ENCODE measurements at places on chromosomes 11 and 22.

GRCh38 chr11:662689-663274, 25.7 kb downstream of the DRD4 start:
- DNase-seq, result peak; percentile 36

- DNase-seq, result no peak
Observed at GRCh38 chr11:62588966-62589637, 2.2 kb downstream of the TUT1 start.

DNA sequence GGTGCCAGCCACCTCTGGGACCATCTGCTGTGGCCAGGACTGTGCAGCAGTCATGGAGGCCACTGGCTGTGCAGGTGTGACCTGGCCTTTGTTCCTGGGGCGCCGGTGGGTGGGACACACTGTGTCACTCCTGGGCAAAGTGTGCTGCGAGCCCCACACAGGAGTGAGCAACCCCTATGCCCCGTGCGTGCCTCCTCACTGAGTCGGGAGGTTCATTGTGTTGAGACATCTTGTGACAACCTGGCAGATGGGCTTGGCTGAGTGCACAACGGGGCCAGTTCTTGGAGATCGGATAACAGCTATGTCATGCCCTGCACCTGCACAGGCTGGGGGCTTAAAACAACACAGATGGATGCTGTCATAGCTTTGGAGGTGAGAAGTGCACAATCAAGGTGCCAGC, 13.5 kb downstream of the ANO1 start:
- DNase-seq, result no peak

- no peak for DNase-seq
Observed at GRCh38 chr11:107202241-107202640, 184.0 kb upstream of the GUCY1A2 start.

- DNase-seq, result no peak
Observed at GRCh38 chr22:42680648-42681047, 31.5 kb upstream of the CYB5R3 start.

- no peak for DNase-seq
Observed at GRCh38 chr11:69154211-69154913, 1.4 kb upstream of the SMIM38 start.

DNA sequence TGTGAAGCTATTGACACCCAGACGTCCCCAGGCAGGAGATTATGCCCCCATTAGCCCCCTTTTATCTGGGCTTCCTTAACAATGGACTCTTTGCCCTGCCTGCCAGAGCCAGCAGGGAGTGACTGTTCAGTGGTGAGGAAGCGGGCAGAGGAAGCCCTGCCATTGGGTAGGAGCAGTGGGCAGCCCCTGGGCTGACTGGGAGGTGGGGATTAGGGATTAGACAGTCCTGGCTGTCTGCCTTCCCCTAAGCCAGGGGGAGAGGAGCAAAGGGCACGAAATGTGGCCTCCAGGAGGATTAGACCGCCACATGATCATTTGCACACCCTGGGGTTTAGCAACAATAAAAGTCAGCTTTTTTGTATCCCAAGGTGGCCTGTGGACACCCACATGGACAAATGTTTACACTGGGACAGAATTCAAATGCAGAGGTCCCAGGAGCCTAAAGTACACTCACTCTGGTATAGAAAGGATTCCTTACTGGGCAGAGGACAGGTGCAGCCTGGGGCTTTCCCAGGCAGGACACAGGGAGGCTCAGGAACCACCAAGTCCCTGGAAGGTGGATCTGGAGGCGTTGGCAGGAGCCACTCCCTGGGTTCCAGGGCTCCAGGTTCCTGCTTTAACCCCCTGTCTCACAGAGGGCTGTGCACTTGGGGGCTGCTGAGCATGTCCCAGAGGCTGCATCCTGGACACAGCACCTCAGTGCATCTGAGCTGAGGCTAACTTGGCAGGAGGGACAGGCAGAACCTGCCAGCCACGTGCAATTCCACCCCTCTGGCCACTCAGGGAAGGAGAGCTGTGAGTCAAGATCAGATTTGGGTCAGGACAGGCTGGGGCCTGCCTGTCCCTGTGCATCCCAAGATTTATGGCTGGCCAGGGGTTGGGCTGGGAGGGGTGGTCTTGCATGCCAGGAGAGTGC, 2.1 kb downstream of the PNPLA3 start:
- DNase-seq, result no peak

- DNase-seq, result no peak
Observed at GRCh38 chr22:48621085-48621484, 1206.6 kb downstream of the BRD1 start.

GRCh38 chr22:46012182-46012880, 35.4 kb upstream of the WNT7B start:
- DNase-seq, result no peak

DNA sequence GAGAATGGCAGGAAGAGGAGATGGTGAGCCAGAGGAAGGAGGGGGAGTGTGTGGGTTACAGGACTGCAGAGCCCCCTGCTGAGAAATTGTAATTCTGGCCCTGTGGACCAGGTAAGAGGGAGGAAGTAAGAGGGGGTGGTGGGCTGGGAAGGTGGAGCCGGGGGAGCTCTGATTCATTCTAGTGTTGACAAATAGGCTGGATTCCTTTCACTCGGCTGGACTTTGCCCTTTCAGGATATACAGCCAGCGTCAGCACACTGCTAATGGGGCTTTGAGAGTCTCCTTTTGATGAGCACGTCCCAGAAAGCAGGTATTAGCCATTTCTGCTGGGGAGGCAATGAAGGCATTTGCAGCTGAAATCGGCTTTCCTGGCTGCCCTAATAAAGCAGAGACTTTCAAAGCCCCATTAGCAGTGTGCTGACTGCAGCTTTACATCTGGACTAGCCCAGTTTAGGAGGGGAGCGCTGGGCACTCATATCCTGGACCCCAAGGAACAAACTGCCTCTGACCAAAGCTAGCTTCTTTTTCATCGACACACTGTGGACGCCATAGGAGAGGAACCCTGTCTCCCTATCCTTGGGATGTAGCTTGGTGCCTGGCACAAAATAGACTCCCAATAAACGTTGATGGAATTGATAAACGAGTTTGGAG, 44.8 kb upstream of the CADM1 start:
- DNase-seq, result no peak

DNA sequence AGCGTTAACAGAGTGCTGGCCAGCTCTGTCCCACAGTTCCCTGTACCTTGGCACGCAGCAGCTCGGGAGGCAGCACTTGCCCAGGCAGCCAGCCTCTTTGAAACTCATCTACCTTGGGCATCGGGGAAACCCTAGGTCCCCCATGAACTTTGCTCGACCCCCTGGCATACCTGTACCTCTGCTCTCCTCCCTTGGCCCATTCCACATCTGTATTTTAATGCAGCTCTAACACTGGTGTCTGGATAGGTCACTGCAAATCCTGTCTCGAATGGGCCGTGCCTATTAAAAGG, 304.1 kb downstream of the TBC1D22A start:
- no peak for DNase-seq

- no peak for DNase-seq
Observed at GRCh38 chr11:57405271-57405860, 14.9 kb upstream of the PRG2 start.

DNA sequence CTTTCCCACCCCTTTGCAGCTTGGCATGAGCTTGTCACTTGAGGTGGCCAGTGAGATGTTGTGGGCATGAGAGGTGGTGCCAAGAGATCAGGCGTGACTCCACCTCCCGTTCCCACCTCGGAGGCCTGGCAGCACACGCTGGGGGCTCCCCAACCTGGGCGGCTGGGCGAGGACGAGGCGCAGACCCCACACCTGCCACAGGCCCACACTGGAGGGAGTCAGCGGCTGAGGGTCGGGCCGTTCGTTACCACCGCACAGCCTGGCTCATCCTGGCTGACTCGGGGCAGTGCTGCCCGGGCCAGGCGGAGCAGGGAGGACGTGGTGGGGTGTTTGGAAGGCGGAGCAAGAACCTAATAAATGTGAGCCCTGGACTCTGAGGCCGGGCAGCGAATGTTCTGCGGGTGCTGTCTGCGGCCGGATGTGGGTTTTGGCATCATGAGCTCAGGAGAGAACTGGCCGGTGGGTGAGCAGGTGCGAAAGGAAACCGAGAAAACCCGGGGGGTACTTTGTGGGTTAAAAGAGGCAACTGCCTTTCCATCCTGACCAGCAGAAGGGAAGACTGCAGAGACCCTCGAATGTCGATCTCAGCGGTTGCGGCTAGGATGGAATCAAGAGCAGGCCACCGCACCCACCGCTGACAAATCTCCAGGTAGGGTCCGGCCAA, 10.2 kb upstream of the IFITM3 start:
- no peak for DNase-seq

GRCh38 chr11:61334434-61335354, 1.7 kb downstream of the TKFC start:
- no peak for DNase-seq

GRCh38 chr11:14079011-14079410, 116.5 kb downstream of the SPON1 start:
- DNase-seq, result no peak

DNA sequence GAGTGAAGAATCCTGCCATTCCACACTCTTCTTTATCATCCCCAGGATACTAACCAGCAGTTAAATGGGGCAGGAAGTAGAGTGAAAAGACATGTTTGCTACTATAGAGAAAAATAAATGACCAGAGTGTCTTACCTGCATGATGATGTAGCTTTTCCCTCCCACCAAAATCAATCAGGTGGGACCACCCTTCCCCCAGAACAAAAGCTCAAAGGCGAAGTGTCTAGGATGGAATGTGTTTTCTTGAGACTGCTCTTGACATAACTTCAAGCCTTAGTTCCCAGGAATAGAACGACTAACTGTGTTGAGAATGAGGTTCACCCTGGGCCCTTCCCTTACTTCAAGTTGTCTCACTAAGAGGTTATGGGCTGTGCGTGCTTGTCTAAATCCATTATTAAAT, 339.2 kb upstream of the CCDC90B start:
- no peak for DNase-seq
